ENCODE measurements at places on chromosomes 3 and 15.

DNA sequence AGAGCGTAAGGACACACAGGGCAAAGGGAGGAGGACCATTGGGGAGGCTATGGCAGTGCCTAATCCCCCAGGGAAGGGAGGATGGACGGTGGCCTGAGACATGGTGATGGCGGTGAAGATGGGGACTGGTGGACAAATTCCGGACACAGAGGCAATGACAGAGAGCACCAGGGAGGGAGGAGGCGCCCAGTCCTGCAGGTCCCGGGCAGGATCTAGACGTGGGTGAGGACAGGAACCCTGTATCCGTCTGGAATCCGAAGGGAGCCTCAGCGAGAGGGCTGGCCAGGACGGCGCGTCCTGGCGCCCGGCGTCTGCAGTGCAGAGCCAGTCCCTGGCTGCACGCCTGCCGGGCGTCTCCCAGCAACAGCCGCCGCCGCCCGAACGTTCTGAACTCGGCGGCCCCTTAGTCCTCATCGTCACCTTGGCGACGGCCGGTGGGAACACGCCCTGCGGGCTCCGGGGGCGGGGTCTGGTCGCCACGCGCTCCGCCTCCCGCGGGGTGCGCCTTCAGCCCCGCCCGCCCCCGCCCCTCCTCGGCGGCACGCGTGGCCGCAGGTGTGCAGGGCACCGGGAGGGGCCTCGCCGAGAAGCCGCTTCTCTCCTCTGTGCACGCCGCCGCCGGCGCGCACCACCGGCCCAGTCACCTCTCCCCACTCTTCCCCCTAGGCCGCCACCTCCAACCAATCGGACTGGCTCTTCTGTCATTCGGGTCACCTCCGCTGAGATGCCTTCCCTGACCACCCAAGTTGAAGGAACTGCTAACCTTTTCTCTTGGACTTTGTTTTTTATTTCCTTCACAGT is 11.6 kb downstream of the XIRP1 start:
- peak; percentile 92 for DNase-seq

- DNase-seq = no peak
Observed at GRCh38 chr3:150744041-150744918, 18.7 kb downstream of the SIAH2 start.

- no peak for DNase-seq
Observed at GRCh38 chr15:85518979-85519761, 138.8 kb downstream of the AKAP13 start.

GRCh38 chr15:39134282-39134681 is 446.6 kb upstream of the THBS1 start:
- DNase-seq = no peak

DNA sequence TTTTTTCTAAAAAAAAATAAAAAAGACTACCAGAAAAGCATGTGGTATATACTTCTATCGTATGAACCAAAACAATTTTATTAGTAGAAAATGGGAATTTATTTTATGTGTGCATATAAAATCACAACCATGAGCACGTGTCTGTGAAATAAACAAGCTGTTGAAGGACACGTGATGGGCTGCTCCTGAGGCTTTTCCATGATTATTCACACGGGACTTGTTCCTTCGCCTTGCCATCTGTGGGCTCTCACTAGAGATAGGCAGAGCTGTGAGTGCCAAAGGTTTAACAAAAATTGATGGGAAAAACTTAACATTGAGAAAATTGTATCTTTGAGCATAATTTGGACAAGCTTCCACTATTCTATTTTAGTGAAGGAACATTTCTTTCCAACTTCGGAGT is 12.4 kb upstream of the ETV5 start:
- DNase-seq = no peak

DNA sequence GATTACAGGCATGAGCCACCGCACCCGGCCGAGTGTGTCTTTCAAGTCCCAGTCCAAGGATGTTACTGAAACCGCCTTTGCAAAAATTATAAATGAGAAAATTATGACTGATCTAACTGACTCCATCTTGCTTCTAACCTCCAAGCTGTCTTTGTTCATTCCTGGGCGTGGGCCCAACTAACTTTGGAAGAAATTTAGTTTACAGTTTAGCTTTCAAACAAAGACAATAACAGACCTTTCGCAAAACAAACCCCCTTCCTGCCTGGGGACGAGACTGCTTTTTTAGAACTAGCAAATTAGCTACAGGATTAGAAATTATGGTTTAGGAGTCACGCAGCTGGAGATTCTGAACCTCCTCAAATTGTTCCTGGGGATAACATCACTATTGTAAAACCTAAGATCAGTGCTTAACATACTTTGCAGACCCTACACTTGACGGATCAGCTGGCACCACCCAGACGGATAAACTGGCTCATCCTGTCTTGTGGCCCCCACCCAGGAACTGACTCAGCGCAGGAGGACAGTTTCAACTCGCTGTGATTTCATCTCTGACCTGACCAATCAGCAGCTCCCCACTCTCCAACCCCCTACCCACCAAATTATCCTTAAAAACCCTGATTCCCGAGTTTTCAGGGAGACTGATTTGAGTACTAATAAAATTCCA is 23.8 kb downstream of the NANOGP8 start:
- no peak for DNase-seq

DNA sequence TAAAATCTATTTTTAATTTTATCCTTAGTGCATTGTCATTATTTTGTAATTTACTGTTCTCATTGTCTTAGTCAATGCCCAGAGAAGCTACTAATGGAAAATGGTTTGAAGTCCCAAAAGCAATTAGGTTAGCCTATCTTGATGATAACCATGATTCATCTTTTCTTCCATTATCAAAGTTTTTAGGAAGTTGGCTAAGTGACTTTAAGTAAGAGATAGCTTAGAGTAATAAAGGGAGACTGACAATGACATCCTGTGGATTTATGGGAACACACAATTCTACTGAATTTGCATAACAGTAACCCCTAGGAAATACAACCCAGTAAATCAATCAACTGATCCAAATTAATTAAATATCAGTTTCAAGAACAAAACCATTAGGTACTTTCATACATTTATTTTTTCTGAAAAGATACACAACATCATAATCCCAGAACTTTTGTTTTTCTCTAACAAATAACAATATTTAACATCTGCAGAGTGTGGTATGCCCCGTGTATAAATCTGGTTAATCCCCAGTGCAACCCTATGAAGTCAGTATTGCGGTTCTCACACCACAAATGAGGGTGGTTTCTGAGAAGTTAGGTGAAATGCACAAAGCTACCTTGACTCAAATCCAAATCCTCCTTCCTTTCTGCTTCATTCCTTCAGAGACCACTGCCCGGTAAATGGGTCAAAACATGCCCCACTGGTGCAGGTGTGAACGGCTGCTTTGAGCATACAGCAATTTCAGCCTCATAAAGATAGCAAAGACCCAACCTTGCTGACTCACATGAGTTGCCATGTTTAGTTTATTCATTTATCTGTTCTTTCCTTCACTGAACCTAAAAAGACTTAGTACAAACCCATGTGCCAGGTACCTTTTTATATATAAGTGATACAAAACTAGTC is 202.1 kb downstream of the TBL1XR1 start:
- no peak for DNase-seq

DNA sequence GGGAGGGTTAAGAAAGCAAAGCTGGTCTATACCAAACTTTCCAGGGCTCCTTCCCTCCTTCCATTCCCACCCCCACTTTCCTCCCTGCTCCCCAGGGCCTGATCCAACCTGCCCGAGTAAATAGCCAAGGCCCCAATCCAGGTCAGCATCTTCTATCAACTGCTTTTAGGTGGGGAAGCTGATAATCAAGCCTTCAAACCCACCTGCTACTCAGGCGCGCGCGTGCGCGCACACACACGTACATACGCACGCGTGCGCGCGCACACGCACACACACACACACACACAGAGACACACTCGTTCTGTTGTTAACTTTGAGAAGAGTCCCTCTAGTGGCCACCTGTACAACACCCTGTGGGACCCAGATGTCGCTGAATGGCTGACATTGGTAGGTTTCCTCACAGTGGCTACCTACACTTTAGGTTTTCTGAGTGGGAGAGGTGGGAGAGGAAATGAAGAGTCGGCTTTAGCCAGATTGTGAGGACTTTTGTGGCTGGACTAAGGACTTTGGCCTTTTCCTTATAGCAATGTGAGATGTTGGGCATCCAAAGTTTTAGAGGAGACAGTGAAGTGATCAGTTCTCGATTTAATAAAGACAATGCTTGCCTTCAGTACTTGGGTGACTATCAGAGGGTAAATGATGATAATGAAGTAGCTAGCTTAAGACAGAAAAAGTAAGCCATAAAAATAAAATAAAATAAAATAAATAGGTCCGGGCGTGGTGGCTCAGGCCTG is 179.9 kb upstream of the C2CD4B start:
- DNase-seq = peak; percentile 36

- no peak for DNase-seq
Observed at GRCh38 chr3:188233320-188233719, 79.4 kb downstream of the LPP start.

DNA sequence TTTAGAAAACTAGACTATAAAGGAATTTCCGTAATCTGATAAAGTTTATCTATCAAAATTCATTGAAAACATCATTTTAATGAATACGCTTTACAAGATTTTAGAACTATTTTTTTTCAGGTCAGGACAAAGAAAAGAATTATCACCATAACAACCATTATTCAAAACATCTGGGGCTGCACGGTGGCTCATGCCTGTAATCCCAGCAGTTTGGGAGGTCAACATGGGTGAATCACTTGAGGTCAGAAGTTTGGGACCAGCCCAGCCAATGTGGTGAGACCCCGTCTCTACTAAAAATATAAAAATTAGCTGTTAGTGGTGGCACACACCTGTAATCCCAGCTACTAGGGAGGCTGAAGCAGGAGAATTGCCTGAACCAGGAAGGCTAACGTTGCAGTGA is 260.4 kb downstream of the WNT5A start:
- no peak for DNase-seq

DNA sequence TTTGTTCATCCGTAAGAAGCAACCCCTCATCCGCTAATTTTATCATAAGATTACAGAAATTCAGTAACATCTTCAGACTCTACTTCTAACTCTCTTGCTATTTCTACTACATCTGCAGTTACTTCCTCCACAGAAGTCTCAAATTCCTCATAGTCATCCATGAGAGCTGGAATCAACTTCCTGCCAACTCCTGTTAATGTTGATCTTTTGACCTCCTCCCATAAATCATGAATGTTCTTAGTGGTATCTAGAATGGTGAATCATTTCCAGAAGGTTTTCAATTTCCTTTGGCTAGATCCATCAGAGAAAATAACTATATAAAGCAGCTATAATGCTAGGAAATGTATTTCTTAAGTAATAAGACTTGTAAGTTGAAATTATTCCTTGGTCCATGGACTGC is 115.1 kb downstream of the TAFA4 start:
- DNase-seq = no peak

GRCh38 chr15:77311618-77312398 is 108.1 kb downstream of the PEAK1 start:
- no peak for DNase-seq

All from GM12892 (cell line).